ENCODE measurements at places on chromosomes 7 and 10.

DNA sequence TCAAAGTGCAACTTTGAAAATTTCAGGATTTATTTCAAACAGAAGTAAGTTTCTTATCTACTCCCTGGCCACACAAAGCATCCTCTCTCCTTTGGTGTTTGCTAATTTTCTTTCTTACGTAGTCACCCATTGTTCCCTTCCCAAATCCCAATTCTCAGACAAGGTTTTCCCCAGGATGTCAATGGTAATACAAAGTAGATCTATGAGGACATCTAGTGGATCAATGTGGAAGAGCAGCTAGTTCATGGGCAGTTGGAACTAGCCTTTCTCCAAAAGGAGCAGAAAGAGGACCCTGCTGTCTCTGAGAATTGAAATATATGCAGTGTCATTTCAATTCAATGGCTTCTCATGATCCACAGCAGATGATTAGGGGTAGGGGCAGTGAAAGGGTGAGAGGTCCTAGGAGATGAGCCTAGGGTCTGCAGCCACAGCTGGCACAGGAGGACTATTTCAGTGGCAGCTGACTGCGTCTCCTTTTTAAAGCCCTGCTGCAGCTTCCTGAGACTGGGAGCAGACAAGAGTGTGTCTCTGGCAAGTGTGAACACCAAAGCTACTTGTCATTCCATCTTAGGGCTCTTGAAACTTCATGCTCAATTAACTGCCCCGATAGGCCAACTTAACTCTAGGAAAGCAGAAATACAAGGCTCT lies 632.6 kb downstream of the KCNMA1 start:
- DNase-seq: peak; percentile 16

DNA sequence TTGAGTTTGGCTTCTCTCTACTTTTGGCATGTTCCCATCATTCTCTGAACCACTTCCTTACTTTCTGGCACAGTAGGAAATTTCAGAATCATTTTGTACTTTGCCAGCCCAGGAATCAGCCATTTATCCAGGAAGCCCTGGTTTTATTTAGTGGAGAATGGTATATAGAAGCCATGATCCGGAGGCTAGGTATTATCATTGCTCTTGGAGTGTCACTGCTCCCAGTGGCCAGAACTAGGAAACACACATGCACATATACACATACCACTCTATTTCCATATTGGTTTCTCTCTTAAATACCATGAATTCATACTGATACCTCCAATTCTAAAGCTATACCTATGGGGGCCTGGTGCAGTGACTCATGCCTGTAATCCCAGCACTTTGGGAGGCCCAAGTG lies 36.3 kb downstream of the SUFU start:
- DNase-seq: no peak

DNA sequence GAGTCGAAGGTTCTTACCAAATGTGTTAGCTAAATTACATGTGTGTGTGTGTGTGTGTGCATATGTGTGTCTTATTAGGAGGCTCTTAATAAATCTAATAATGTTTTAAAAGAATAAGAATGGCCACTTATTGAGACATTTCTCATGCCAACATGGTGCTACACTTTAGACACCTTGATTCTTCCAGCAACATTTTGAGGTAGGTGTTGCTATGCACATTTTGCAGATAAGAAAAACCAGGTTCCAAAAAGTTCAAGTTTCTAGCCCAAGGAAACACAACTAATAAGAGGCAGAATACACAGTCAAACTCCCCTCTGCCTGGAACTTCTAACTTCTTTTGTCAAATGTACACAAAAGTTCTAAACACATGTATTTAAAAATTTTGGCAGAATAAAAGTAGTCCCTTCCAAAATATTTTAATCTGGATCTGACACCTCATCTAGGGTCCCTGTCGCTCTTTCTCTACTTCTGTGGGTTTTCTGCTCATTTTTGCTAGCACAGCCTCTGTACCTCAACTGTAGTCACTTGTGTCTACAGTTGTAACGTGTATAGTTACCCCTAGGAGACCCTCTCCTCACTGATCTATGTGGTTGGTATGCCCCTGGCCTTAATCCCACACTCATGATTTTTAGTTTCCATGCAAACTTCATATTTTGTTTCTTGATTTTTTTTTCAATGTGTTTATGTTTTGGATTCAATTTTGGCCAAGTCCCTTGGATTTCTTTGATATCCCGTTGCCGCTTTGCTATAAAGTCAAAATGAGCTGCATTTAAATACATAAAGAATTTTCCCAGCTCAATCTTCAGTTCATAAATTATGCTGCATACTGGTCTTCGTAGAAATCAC lies 4.3 kb downstream of the ANKRD1 start:
- no peak for DNase-seq

- DNase-seq: no peak
Observed at GRCh38 chr7:116582806-116583444, 58.1 kb downstream of the CAV1 start.

GRCh38 chr7:111424768-111425167 lies 137.5 kb downstream of the IMMP2L start:
- DNase-seq: no peak

GRCh38 chr7:36001546-36001945 lies 151.5 kb upstream of the EEPD1 start:
- no peak for DNase-seq

DNA sequence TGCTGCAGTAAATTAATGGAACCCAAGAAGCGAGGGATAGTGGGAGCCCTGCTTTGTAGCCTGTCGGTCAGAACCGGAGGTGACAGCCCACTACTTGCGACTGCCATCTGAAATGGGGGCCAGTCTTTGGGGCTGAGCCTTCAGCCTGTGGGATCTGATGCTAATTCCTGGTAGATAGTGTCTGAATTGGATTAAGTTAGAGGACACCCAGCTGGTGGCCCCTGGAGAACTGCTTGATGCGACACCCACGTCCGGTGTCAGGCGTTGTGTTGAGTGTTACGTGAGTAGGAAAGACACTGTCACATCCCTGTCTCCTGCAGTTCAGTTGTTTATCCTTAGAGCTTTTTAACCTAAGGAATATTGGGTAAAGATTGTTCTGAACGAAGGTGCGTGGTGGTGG lies 5.0 kb downstream of the EIF3B start:
- DNase-seq: peak; percentile 51

DNA sequence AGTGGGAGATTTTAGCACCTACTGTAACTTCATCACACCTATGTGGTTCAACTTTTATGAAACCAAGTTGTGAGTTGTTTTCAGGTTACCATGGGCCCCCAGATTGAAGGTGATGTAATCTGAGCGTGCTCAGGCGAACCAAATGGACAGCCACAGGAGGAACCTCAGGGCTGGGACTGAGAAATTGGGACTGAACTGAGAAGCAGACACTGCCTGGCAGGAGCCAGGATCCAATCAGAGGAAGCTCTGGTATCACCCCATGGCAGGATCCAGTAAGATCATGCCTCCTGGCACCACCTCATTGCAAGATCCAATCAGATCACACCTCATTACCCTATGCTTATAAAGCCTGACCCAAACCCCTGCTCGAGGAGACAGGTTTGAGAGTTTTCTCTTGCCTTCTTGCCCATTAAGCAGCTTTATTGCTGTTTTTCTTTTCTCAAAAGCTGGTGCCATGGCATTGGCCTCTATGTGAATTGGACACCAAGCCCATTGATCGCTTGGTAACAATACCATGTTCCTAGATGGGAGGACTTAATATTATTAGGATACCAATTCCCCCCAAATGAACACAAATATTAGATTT lies 43.2 kb upstream of the GDF10 start:
- no peak for DNase-seq

- no peak for DNase-seq
Observed at GRCh38 chr10:118422241-118422640, 80.1 kb upstream of the FAM204A start.

DNA sequence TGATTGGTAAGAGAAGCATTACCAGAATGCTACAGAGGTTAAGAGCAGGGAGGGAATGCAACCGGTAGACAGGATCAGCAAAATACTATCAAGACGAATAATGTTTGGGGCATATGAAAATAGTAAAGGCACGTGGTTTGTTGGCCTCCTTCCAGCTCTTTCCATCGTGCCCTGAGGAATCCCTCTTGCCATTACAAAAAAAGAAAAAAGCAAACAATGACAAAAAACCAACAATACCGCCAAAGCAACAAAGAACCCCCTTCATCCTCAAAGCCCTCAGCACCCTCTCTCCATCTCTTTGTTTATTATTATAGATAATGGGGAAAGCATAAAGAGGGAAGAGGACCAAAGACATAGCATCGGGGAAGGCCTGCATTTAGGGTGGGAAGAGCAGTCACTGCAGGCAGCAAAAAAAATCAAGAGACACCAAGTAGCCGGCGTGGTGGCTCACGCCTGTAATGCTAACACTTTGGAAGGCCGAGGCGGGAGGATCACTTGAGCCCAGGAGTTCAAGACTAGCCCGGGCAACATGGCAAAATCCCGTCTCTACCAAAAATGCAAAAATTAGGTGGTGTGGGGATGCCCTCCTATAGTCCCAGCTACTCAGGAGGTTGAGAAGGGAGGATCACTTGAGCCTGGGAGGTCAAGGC lies 78.0 kb downstream of the HIP1 start:
- no peak for DNase-seq

DNA sequence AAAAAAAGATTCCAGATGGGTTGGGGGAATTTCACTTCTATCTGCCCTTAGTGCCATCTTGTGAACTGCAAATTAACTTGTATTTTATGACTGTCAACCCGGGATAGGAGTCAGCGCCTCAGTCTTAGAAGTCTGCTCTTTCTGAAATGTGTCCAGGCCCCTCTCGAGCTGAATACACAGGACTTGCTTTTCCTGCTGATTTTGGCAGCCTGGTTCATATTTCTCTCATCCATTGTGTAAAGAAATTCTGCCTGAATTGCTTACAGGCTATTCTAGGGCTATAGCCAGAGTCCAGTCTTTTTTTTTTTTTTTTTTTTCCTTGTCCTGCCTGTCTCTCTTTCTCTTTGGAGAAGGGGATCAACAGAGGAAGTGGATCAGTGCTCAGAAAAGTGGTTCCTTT lies 24.6 kb downstream of the GATA3 start:
- no peak for DNase-seq

- no peak for DNase-seq
Observed at GRCh38 chr7:159013181-159013690, 131.4 kb downstream of the VIPR2 start.

- no peak for DNase-seq
Observed at GRCh38 chr10:5070648-5071410, 23.4 kb upstream of the AKR1C3 start.

GRCh38 chr7:96306385-96307125 lies 15.3 kb downstream of the SLC25A13 start:
- no peak for DNase-seq

DNA sequence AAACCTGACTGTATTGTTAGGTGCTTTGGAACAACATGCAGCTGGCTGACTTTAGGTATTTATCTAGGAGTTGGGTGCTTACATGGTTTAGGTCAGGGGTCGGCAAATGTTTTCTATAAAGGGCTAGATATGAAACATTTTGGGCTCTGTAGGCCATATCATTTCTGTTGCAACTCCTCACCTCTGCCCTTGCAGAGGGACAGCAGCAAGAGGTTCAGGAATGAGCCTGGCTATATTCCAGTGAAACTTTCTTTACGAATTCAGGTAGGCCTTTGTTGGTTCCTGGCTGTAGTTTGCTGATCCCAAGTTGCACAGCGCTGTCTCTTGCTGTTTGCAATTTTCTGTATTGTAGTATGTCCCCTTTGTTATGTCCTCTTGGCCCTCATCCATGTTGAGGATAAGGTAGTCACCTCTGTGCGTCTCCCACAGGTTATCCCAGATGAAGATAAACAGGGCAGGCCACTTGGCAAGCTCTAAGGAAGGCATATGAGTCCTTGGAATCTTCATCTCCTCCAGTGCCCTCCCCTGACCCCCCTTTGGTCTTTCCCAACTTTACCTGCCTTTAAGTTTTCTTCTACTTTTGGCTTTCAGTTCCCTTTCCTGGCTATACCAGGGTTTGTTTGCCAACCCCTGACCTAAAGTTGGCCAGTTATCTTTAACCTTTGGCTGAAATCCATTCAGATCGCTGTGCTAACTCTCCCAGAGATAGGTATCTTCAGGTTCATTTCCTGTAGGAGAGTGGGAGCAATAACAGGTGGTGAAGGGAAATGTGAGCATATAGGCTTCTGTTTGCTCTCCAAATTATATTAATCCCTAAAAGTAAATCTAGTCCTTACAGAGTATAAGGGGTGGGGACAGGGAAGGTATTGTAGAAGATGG lies 36.1 kb downstream of the SGPL1 start:
- no peak for DNase-seq

DNA sequence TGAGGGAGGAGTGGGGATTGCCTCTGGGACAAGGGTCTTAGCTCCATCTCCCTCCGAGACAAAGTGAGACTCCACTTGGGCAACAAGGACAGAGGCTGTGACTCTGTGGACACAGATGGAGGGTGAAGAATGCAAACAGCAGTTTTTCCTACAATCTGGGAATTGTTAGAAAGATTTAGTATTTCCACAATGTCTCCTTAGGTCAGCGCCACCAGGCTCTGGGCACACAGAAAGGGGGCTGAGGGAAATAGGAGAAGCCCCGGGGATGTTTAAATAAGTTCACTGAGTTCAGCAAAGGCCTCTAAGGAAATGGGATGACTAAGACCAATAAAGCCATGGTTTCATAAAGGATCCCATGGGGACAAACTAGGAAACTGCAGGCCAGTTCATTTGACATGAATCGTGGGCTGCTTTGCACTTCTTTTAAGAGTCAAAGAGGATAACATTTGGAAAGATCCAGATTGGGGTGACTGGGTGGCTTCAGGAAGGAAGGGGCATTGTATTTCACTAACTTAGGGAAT lies 219.8 kb upstream of the GLI3 start:
- no peak for DNase-seq

GRCh38 chr10:124092250-124092859 lies 1.0 kb downstream of the CHST15 start:
- DNase-seq: peak; percentile 66

DNA sequence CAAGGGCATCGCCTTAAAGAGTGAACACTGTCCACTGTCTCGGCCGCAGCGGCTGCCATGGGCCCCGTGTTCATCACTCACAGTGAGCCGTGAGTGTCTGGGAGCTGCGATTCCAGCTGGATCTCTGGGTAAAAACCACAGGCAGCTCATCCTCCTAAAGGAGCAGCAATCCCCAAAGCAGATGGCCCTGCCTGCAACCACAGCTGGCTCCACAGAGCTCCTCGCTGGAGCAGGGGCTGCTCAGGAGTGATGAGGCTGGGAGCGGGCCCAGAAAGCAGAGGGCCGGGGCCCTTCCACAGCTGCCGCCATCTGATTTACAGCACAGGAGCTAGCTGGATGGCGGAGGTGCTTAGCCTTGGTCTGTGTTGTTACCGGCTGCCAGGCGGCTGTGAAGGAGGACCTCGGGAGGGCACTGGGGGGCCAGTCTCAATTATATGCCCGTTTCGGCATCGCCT lies 6.6 kb upstream of the TMEM184A start:
- peak; percentile 80 for DNase-seq

GRCh38 chr7:49866076-49866735 lies 92.8 kb downstream of the VWC2 start:
- DNase-seq: no peak

DNA sequence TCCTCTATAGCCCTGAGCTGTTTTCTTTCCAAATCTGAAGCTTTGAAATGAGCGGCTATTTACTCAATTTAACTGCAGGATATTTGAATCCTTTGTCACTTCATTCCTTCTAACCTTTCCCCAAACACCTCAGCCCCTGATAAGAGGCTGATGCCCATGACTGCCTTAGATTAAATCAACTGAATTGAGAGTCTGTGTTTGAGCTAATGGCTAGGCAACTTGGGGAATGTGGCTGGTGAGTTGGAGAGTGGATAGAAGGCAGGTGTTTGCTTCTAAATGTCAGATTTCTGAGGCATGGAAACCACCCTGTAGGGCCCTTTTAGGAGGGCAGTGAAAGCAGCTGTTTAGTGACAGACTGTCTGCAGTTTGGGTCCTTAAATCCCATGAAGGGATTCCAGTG lies 759.9 kb downstream of the LRMDA start:
- DNase-seq: no peak

GRCh38 chr7:17207220-17207619 lies 91.2 kb upstream of the AHR start:
- no peak for DNase-seq

Data from WERI-Rb-1 (cell line).